D341Med (cell line): ENCODE measurements at places on chromosomes 4 and X.

DNA sequence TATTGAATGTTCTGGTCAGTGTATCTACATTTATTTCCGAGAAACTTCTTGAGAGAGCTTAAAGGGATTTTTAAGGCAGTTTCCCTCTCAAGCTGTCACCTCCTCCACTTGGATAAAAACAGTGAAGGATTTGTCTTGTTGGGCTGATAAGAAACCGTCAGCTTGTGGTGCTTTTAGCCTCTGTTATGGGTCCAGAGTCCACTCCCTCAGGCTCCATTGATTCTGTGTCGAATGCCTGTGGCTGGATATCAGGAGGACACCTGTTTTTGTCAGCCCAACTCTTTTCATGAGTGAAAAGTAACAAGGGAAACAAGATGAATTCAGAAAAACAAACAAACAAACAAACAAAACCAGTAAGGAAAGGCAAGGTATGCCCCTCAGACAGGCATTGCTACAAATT lies 12.4 kb downstream of the CLCN4 start:
- DNase-seq: no peak

DNA sequence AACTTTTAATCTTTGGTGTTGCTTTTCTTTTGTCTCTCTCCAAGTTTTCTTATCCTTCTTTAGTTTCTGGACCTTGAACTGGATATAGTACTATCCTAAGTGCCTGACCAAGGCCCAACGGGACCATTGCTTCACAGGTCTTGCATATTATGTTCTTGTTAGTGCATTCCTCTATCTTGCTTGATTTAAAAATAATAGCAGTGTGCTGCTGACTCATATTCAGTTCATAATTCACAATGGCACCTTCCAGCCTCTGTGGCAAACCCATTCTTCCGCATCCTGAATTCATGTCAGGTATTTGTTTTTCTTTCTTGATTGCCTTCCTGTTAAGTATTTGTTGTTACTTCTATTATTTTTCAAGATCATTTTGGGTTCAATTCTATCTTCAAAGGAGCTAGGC lies 197.1 kb upstream of the GIMD1 start:
- no peak for DNase-seq

DNA sequence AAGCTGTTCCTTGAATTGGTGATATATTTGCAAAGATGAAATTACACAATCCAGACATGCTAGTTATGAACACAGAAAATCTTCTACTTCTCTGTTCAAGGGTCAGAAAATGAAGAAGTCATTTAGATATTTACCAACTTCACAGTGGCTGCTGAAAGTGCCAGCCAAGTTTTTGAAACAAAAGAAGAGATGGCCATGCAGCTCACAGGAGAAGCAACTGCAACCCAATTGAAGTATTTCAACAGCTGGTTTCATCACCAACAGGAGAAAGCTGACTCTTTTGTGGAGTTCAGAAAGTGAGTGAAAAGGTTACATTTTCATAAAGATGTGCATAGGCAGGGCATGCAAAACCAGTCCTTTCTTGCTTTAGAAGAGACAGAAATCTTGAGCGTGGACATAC lies 70.1 kb upstream of the LSM6 start:
- no peak for DNase-seq

DNA sequence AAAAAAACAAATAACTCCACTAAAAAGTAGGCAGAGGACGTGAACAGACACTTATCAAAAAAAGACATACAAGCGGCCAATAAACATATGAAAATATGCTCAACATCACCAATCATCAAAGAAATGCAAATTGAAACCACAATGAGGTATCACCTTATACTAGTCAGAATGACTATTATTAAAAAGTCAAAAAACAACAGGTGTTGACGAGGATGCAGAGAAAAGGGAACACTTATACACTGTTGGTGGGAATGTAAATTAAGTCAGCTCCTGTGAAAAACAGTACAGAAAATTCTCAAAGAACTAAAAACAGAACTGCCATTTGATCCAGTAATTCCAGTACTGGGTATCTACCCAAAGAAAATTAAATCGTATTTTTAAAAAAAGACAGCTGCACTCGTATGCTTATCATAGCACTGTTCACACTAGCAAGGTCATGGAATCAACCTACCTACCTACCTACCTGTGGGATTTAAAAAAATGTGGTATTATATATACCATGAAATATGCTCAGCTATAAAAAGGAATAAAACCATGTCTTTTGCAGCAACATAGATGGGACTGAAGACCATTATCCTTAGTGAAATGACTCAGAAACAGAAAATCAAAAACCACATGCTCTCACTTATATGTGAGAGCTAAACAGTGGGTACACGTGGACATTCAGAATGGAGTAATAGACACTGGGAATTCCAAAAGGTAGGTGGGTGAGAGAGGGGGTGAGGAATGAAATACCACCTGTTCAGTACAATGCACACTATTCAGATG lies 24.8 kb upstream of the PTPN13 start:
- no peak for DNase-seq

DNA sequence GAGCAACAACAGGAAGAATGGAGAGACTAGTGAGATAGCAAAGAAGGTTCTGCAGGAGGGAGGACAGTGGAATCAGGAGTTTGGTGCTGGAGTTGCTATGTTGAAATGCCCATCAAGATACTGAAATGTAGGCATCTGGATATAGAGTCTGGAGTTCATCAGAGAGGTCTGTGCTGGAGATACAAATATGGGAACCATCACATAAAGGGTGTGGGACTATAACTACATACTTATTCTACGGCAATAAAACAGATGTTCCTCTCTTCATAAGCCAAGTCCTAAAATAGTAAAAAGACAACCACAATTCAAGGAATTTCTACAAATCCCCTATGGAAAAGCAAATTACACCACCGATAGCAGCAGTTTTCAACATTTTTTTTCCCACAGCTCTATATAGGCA lies 1.6 kb downstream of the MED14 start:
- DNase-seq: no peak

GRCh38 chrX:36908801-36909675 lies 99.1 kb upstream of the FAM47C start:
- peak; percentile 20 for DNase-seq

DNA sequence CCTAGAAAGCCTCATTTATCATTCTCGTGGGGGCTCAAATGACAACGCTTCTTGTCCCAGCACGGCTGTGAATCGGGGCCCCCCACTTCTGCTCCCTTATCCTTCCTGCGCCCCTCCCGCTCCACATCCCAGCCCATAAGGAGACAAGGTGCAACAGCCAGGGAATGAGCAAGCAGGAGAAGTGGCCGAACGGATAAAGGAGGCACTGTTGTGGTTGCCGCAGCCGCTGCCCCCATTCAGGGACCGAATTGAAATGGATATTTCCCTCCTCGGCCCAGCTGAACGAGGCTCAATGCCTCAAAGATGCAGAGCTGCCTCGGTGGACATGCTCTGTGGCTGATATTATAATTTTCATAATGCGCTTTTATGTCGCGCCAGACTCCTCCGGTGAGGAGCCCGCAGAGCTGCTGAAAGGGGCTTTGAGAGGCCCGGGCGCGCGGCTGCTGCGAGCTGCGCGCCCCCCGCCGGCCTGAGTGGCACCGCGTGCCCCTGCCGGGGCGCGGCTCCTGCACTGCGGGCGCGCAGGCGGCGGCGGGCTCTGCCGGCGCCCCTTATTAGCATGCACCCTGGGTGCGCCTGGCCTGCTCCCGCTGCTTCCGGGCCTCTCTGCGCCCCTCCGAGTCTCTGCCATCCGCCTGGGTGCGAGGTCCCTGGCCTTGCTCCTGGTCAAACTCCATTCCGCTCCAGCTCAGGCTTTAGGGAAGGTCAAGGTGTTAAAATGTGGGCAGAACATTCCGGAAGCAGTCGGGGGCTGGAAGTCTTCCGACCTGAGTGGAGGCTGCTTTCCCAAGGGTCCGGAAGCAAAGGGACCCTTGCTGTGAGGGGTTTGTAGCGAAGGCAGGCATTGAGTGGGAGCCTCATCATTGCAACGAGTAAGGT lies 68.2 kb upstream of the TMEM33 start:
- peak; percentile 23 for DNase-seq

DNA sequence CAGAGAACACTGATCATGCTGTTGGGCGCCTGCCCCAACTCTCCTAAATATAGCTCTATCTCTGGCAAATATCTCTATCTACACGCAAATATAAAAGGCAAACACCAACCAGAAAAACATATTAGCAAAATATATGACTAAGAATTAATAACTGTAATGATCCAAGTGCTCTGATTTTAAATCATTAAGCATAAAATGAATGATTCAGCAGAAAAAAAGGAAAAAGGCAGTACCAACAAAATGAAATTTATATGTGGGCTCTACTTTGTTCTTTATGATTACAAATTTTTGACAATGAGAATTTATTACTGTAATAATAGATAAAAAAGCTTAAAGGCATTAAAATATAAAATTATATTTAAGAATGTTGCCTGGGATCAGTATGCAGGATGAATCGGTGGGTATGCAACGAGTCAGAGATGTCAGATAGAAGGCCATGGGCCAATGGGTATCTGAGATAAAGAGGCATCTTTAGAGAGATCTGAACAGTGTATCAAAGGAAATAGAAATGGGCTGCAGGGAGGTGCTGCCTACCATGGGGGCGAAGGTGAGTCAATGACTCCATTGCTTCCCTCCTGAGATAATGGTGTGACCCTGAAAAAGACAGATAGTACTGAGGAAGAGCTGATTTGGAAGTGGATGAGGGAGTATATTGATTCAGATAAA lies 234.8 kb downstream of the SCFD2 start:
- no peak for DNase-seq

DNA sequence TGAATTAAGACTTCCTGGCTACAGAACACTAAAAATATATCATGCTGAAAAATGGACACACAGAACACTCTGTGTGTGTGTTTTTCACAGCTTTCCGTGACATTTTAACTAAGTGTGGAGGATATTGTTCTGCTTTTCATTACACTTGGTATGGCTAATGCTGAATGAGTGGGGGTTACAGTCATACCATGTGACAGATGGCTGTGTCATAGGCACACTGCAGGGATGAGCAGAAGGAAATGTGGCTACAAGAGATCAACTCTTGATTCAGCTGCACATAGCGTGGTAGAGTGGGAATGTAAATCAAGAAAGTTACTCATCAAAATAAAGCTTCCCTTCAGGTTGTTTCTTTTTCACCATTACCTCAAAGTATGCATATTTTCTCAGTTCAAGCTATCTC lies 669.8 kb downstream of the IQCM start:
- no peak for DNase-seq

- no peak for DNase-seq
Measured at GRCh38 chrX:154046940-154047610, 27.4 kb upstream of the IRAK1 start.

- DNase-seq: peak; percentile 54
Measured at GRCh38 chr4:83639849-83640493, 104.1 kb downstream of the GPAT3 start.

- DNase-seq: peak; percentile 30
Measured at GRCh38 chrX:139967300-139967699, 2.0 kb upstream of the CXorf66 start.

DNA sequence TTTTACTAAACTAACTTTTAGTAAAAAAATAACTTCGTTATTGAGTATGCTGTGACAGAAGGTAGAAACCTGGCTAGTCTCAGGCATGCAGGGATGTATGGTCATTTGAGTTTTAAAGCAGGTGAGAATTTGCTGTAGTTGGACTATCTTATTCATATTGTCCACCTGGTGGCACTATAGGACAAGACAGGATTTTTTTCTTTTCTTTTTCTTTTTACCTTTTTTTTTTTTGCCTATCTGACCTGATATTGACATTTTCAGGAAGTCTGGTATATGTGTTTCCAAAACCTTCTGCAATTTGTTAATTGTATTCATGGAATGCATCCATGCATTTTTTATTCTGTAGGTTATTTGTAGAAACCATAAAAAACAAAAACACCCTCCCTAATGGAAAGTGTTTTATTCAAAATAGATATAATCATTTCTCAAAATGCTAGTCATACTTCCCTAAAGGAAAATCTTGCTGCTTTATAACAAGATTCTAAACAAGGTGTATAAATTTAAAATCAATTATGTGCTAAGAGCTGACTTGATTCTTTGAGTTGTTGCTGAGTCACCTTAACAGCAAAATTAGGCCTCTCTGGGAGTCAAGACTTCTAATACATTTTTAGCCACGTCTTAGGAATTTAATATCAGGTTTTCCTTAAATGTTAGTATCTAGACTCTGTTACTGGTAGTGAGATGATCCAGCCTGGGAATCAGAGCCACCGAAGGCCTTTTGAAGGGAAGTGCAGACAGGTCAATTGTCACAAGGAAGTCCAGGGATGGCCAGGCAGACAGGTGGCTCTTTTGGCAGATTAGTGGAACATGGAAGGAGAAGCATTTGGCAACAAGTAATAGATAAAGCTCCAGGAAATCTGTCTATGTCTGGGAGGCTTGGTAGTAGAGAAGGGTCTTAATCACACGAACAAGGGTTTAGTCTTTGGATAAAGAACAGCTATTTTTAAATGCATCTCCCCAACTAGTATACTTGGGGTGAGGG lies 201.3 kb upstream of the GNPDA2 start:
- DNase-seq: peak; percentile 53

- no peak for DNase-seq
Measured at GRCh38 chr4:96025011-96025410, 185.1 kb downstream of the PDHA2 start.

GRCh38 chrX:75957107-75957610 lies 172.1 kb upstream of the MAGEE2 start:
- DNase-seq: no peak

- DNase-seq: no peak
Measured at GRCh38 chr4:19562456-19562855, 689.2 kb upstream of the SLIT2 start.

GRCh38 chr4:121236353-121237068 lies 72.4 kb upstream of the TNIP3 start:
- no peak for DNase-seq

- DNase-seq: peak; percentile 43
Measured at GRCh38 chrX:41481264-41482109, 34.3 kb downstream of the NYX start.

DNA sequence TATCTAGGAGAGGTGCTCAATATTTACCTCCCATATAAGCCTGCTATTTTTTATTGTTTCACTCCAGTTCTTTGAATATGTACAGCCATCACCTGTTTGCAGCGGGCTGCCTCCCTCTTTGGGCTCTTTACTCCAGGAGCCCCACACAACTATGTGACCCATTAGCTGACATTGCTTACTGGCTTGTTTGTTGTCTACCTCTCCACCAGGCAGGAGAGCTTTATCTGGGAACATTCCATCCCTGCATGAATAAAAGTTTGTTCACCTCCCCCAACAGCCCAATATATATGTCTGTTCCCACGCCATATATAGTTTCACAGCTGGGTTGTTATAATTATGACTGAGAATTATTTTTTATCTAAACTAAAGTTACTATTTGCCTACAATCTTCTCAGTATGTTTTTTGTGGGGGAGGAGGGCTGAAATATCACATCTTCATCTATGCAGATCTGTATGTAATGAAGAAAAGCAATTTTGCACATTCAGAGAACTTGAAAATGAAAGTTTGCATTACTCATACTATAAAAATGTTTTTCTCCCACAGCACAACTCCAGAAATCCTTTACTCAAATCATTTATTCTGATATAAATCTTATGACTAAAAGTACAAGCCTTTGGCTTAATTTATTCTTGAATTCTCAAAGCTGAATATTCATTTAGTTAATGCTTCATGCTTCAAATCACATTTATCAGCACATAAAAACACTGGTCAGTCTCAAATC lies 61.2 kb upstream of the DAPP1 start:
- DNase-seq: no peak
